ENCODE measurements at places on chromosomes 7 and 10.

DNA sequence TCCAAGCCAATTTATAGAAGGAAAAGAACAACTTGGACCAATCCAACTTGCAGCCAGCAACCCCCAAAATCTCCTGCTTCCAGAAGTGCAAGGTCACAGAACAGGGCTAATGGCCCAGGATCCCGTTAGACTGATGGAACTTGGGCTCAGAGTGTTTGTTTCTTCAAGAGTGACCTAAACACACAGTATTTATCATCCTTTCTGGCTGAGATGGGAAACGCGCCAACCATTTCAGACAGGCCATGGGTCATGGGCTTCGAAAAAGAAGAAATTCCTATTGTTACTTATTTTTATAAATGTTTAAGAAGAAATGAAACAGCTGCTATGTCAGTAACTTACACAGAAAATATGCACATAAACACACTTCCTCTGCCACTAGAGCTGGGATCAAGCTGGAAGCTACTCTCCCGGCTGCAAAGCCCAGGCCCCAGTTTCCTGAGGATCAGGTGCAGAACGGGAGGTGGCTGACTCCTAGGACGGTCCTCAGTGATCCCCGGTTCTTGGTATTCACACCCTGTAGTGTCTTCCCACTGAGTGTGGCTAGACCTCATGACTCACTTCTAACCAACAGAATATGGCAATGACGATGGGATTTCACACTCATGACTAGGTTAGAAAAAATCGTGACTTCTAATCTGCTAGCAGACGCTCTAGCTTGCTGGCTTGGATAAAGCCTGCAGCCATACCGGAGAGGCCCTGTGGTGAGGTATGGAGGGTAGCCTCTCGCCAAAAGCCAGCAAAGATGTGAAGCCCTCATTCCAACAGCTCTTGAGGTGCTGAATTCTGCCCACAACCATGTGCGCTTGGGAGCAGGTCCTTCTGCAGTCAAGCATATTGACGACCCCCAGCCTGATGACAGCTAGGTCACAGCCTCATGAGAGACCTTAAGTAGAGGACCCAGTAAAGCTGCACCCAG is 60.2 kb downstream of the CHST15 start:
- no peak for DNase-seq

- no peak for DNase-seq
Measured at GRCh38 chr10:103109821-103110220, 83.3 kb downstream of the NT5C2 start.

DNA sequence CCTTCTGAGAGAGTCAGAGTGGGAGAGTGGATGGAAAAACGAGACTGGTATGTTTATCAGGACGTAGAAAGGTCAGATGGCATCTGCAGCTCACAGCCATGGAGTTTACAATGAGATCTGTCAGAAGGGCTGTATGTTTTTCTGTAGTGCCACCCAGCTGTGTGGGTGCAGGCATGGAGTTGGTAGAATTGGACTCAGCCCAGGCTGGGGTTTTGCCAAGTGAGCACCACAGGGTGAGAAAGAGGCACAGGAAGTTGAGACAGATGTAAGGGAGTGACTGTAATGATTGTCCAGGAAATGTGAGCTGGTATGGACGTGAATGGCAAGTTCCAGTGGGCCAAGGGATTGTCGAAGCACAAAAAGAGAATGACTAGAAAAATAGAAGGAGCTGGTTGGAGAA is 9.1 kb upstream of the ZYX start:
- DNase-seq = no peak

- no peak for DNase-seq
Measured at GRCh38 chr7:149398195-149398820, 62.6 kb downstream of the ZNF777 start.

- DNase-seq = no peak
Measured at GRCh38 chr10:32386623-32387260, 39.8 kb upstream of the EPC1 start.

DNA sequence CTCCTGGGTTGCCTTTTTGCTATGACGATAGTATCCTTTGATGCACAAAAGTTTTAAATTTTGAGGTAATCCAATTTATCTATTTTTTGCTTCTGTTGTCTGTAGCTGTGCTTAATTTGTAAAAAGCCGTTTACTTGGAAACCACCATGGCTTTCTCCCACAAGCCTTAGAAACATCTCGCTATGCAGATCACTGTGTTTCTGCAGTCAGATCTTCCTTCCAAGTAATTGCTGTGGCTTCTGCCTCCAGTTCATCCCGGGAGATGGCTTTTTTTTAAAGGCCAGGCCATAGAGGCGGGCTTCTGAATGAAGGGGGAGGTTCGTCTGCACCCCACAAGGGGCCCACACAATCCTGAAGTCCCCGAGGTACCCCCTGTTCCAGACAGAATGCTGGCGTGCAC is 48.3 kb upstream of the OCM2 start:
- DNase-seq = no peak

- DNase-seq = peak; percentile 1
Measured at GRCh38 chr10:132939957-132940790, 2.2 kb downstream of the CFAP46 start.

GRCh38 chr10:12729885-12730284 is 271.6 kb downstream of the CCDC3 start:
- no peak for DNase-seq

- DNase-seq = no peak
Measured at GRCh38 chr10:8513155-8514147, 459.0 kb downstream of the GATA3 start.

GRCh38 chr10:11112718-11113117 is 95.0 kb downstream of the CELF2 start:
- DNase-seq = no peak

- DNase-seq = no peak
Measured at GRCh38 chr7:111605246-111605645, 43.0 kb upstream of the IMMP2L start.

DNA sequence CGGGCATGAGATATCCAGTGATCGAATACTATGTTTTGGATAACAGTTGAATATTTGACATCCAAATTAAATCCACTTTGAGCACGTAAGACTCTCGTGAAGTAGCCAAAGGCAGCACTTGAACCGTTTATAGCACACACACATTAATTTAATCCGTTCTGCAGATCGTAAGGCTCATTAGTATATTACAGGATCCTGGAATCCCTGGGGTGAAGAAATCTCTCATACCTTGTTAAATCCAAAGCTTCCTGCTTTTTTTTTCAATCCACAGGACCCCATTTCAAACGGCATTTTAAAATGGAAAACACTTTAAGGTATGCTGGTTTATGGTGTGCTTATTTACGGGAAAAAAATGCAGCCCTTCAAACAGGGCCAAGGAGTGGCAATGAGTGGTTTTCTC is 158.4 kb upstream of the ADARB2 start:
- DNase-seq = no peak

DNA sequence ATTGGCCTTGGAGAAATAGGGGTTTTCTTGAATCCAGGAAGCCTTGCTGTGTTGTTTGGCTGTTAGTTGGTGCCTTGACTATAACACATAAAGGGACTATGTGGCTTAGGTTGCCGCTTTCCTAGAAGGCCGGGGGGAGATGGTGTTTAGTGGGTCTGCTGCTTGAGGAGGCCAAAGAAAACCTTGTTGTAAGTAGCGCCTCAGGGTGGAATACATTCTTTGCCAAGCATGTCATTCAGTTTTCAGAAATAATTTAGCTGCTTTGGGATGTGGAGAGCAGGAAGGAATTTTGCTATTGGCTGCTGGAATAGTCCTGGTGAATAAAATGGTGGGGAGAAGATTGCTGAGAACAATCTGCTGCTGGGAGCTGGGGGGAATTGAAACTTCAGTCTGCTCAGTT is 132.9 kb upstream of the WNT16 start:
- DNase-seq = no peak

- DNase-seq = peak; percentile 26
Measured at GRCh38 chr10:116836902-116837523, 12.3 kb upstream of the ENO4 start.

DNA sequence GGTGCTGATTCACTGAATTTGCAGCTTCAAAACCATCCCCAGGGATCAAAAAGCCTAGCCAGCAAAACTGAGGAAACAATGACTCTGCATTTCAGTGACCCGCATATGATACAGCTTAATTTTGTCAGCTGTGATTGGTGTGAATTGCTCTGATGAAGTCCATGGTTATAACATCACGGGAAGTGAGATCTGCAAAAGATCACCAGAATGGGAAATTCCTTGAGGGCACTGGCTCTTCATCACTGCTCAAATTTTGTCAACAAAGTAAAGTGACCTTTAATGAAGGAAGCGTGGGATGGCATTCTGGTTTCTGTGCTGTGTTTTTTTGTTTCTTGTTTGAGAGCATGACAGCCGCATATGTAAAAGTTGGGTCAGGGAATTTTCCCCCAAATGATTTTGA is 745.9 kb downstream of the GATA3 start:
- DNase-seq = no peak

GRCh38 chr7:73904219-73905137 is 43.5 kb downstream of the TMEM270 start:
- no peak for DNase-seq

- DNase-seq = no peak
Measured at GRCh38 chr7:77242068-77242467, 42.4 kb upstream of the FGL2 start.

- DNase-seq = no peak
Measured at GRCh38 chr7:16619979-16620408, 25.6 kb downstream of the ANKMY2 start.

DNA sequence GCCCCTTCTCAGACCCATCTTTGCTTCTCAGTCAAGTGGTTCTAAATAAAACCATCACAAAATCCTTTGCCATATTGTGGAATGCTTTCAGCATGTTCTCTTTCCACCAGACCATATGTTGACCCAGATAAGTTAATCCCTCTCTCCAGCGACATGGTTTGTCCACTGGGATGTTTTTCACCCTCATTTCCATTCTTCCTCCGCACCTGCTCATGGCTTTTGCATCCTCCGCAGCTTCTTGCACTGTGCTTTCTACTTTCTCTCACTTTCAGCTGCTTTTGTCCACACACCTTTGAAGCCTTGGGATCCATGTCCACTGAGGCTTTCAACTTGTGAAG is 52.3 kb upstream of the WAC start:
- no peak for DNase-seq

GRCh38 chr10:3206511-3207157 is 34.1 kb upstream of the PITRM1 start:
- no peak for DNase-seq

- no peak for DNase-seq
Measured at GRCh38 chr10:70561558-70561957, 41.0 kb downstream of the PRF1 start.

DNA sequence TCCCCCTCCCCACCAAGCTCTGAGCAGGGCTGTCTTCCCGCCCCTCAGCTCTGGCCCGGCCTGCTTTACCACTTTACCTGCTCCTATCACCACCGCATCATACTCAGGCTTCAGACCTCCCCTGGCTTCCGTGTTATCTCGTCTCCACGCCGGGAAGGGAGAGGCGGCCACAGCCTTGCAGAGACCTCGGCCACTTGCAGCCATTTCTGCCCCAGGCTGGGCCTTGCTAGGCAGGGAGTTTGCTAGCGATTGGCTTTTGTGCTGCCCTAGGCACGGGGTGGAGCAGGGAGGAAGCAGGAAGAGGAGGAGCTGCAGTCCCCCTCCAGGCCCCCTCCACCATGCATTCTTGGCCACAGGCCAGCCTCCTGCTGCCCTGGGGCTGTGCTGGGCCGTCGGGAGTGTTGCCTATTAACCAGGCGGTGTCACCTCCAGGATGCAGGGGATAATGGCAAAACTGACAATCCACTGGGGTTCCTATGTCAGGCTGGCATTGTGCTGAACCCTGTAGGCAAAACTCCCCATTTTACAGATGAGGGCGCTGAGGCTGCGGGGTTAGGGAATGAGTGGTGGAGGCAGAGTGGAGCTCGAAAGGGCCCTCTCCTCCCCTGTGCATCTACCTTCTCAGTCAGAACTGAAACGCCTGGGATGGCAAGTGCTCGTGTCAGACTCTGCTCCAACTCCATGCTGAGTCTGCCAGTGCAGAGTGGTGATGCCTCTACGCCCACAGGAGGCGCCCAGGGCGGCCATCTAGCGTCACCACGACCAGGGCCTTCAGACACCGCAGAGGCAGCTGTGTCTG is at the start of gene PYROXD2:
PYROXD2 (minus strand) TSS at position 251 of the 799 bp plus-strand sequence; CDS start at position 204, 47 bp downstream.
- no peak for DNase-seq
